ENCODE measurements at places on chromosomes 3 and 15.
A peak's percentile ranks its signal among the peaks of the same experiment; 100 is the strongest.

DNA sequence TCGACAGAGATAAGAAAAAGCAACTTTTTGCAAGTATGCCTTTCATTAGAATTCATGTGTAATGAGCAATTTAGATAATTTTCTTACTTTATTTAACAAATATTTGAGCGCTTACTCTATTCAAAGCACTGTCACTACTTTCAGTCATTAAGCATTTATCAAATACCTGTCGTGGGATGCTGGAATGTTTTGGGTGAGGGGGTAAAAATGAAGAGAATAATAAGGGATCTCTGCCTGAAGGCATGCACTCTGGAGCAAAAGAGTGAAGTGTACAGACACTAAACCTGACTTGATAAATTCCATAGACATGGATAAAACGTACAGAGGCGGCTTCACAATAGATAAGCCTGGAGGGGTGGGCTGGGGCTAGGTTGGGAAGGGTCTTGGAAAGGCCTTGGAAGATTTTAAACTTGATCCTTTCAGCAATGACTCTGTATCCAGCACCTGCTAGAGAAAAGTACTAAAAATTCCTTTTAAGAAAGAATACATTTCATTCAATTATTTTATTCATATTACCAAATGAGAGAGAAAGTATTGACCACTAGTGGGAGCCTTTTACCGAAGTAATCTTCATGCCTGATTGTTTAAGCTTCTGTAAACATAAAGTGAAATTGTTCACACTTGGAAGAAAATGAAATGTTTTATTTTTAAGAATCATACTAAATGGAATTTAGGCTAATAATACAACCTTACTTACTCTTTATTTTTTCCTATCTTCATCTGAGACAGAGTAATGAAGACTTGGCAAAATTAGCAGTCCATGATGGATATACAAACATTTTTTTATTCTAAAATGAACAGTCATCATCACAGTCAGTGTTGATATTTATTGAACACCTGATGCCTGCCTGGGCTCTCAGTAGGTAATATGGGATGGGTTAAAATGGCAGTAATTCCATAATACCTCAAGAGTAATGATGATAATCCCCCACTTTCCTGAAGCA is 113.2 kb downstream of the PPP2R3A start:
- peak; percentile 35 for DNase-seq

DNA sequence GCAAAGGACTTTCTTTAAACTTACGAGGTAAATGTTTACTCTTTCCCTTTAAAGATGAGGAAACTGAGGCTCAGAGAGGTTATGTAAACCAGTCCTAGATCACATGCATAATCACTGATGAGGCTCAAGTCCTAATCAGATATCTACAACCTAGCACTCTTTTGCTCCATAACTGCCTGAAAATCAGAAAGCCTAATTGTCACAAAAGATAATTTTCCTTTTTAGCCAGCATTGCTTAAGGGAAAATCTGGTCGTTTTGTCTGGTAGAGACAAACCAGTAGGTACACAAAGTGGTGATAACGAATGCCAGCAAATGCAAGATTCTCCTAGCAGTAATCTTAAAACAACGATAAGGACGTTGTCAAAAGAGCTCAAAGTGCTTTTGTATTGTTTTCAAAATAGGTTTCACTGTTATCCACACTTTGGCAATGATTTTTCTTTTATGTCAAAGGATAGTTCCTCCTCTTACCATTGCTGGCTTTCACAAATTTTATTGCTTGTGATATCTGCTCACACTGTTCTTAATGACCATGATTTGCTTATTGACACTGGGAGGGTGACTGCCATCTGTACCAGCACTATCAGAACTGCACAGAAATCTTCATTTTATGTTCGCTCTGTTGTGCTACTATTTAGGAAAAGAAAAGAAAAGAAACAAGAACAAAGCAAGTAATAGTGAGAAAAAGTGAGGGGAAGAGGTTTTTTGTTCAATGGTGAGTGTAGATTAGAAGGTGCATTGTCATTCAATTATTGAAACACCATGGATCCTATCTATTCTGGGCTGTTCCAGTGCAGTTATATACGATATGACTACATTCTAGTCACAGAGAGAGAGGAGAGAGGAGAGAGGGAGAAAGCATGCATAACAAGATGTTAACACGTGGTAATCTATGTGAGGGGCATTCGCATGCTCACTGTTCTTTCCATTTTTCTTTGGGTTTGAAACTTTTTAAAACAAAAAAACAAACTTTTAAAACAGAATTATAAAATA is 13.7 kb downstream of the IQCH start:
- no peak for DNase-seq

DNA sequence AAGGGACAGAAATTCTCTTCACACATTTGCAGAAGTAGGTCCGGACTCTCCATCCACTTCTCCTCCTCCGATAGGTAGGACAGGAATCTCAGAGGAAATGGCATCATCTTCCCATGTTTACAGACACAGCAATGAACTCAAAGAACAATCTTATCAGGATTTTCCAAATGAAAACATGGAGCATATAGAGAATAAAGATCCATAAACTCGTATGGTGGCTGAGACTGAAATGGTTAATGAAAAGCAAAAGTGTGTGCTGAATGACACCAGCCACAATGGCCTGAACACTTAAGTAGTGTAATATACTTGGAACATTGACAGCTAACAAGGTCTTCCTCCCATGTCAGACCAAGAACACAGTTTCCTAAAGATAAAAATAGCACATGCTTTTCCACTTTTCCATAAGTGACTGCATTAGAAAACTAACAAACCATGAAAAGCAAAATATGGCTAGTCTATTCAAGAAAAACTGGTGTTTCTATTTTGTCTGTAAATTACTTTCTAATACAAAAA is 5.8 kb downstream of the CCRL2 start:
- DNase-seq, result no peak

- DNase-seq, result no peak
Observed at GRCh38 chr15:52682200-52682599, 3.0 kb upstream of the ATOSA start.

DNA sequence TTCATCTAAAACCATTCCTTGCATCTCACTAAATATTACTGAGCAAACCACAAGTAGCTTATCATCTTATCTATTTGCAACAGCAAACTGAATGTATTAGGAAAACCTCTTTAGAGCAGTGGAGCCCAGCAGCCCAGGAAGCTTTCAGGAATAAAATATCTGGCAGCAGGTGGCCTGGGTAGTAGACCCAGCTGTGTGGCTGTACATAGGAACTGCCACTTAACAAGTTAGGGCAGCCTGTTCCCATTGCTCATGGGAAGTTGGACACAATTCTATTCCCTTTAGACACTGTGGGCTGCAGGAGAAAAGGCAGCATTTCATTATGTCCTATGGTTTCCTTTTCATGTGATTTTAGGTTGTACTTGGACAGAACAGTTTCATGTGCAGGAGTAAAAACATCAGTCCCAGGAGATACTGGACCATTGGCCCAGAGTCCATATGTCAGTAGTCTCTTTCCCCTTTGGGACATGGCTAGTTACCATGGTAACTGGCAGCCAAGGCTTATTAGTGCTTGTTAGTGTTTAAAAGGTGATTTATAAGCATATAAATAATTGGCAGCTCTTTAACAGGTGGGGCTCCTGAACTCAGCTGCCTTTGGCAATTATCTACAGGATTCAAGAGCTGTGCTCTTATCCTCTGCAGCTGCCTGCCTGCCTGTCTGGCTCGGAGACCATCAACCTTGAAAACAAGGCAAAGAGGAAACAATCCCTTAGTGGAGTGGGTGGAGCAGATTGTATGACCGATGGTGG is 28.9 kb upstream of the LSAMP start:
- peak; percentile 63 for DNase-seq

DNA sequence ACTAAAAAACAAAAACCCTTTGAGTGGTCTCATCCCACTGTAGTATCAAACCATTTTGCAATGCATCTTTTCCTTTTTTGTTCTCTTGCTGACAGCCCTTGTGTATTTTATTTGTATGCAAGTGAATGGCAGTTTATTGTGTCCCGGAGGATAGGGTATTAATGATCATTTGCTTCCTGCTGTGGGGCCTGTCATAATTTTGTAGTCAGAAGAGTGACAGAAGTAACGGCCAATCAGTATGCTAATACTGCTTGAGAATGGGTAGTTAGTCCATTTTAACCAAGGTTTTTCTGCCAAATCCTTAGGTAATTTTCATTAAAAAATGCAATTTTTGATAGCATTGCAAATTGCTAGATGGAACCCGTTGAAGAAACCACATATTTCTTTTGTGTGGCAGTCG is 75.5 kb upstream of the PLSCR5 start:
- no peak for DNase-seq

GRCh38 chr3:43288366-43288765 is 2.0 kb downstream of the SNRK start:
- DNase-seq, result no peak

DNA sequence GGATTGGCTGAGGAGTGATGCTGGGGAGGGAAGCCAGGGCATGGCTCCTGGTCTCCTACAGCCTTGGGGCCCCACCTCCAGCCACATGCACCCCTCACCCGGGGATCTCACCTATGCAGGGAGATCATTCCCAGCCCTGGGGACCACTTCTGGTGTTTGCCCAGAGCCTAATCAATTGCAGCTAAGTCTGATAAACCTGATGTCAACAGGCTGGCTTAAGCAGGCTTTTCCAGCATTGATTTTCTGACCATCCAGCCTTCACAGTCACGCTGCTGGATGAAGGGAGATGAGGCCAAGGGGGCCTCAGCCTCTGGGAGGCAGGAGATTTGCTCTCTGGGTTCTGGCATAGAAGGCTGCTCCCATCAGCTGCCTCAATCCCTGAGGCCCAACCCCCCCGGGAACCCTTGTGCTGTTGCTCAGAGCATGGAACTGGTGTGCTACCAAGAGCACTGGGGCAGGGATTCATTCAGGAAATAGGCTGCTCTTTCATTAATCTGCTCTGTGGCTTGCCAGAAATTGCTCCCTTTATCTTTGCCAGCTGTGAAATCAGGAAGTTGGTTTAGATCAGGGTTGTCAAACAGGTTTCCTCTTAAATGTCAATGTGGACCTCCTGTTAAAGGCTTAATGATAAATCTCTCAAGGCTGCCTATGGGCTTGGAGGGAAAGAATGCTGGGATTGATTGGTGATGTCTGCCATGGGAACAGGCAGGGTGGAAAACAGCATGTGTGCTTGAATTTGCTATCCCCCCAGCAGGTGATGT is 19.0 kb downstream of the FAM3D start:
- DNase-seq, result peak; percentile 18

DNA sequence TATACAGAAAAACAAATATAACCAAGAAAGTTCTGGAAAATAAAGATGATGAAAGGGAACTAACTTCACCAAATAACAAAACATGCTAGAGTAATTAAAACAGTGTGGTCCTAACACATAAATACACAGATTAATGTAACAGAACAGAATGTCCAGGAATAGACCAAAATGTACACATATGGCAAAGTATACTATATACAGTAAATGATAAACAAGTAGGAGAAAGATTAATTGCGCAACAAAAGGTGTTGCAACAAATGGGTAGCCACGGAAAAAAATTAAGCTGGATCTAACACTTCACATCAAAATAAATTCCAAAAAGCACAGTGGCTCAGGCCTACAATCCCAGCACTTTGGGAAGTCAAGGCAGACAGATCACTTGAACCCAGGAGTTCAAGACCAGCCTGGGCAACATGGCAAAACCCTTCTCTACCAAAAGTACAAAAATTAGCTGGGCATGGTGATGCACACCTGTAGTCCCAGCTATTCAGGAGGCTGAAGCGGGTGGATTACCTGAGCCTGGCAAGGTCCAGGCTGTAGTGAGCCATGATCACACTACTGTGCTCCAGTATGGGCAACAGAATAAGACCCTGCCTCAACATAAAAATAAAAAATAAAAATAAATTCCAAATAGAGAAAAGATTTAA is 19.8 kb downstream of the SCAP start:
- DNase-seq, result no peak

DNA sequence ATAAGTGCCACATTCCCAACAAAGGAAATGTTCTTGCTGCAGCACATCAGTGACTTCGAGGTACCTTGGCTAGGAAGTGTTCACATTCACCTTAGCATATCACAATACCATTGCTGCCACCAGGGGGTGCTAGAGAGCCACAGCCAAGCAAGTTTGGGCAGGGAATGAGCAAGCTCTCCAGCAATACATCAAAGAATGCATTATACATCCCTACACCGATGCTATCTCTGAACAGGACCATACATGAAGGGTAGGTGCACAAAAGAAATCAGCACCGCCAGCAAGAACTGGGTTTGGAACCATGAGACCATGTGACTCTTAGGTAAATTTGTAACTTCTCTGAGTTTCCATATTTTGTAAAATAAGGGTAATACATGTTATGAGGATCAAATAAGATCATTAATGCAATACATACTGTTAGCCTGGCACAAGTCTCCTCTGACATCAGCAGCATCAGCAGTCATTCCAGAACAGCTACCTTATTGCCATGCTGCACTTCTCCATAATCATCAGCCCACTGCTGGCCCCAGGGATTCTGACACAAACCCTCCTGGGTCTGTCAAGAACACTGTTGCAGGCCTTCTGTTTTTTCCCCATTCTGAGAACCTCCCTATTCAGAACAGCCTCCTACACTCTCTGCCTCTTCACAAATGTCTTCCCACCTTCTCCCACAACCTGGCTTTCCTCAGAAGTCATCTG is 37.5 kb downstream of the RYK start:
- DNase-seq, result peak; percentile 52

- peak; percentile 9 for DNase-seq
Observed at GRCh38 chr3:23991683-23992628, 46.9 kb downstream of the NR1D2 start.

- peak; percentile 66 for DNase-seq
Observed at GRCh38 chr3:119245778-119246177, 5.1 kb upstream of the B4GALT4 start.

All from NCI-H510A treated with DMSO at 0.1 percent for 48 hours (cell line).